SK-N-DZ (cell line): ENCODE measurements at places on chromosomes 16 and 17.

GRCh38 chr17:32741381-32741780, 135.5 kb downstream of the MYO1D start:
- no peak for DNase-seq

DNA sequence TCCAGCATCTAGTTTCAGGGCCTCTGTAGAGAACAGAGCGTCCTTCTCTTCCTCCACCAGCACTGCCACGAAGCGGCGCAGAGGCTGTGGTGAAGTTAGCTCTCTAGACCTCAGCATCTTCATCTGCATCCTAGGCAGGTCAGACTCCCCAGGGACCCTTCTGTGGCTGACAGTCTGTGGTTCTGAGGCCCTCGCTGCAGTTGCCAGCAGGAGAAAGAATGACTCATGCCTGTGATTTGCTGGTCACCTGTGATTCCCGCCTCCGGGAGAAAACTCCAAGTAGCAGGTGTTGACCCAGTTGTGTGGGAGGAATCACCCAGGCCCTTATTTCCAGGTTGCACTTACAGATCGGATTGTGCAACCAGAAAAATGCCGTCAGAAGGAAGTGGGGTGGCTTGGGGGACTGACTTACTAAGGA, 117.3 kb upstream of the CACNG5 start:
- DNase-seq: peak; percentile 64

- DNase-seq: no peak
Observed at GRCh38 chr17:1947743-1948516, 77.2 kb downstream of the RTN4RL1 start.

- DNase-seq: no peak
Observed at GRCh38 chr16:82108774-82109173, 61.2 kb downstream of the MPHOSPH6 start.

DNA sequence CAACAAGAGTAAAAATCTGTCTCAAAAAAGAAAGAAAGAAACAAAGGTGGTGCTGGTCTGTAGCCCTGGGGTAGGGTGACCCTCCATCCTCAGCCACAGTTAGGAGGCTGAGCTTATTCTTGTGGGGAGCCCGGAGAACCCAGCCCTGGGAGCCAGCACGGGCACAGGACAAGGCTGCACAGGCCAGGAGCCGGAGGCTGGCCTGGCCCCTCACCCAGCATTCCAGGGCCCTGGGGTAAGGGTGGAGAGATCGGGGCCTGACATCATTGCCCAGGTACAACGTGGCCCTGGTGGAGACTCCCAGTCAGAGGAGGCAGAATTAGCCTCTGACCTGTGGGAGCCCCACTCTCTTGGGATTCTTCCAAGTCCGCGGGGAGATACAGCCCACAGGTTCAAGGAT, 10.3 kb upstream of the KRT17 start:
- no peak for DNase-seq

DNA sequence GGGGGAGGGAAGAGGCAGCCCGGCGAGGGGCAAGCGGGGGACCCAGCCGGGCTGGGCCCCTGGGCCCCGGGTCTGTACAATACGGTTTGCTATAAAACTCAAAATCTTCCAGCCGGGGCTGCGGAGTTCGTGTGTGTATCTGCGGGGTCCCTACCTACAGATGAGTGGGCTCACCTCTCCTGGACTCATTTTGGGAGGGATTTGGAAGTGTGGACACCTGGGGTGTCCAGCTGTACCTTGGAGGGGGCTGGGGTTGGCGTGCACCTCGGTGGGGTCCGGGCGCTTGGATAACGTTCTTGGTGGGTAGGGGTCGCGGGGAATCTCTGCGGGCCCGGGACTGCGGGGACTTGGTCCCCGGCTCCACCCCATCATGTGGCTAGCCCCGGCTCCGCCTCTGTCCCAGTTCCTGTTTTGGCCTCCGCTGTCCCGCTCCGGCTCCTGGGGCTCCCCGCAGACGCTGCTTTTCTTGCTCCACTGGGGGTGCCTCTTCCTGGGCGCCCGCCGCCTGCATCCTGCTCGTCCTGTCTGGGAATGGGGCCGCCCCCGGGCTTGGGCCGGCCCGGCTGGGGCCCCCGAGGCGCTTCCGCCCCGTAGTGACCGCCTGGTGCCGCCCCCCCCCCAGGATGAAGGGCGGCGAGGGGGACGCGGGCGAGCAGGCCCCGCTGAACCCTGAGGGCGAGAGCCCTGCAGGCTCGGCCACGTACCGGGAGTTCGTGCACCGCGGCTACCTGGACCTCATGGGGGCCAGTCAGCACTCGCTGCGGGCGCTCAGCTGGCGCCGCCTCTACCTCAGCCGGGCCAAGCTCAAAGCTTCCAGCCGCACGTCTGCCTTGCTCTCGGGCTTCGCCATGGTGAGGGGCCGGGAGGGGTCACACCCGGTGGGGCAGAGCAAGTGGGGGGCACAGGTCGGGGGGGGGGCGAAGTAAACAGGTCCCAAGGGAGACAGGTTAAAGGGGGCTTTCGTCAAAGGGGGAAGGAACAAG, at the start of gene ORAI3:
TSS of gene ORAI3 (plus strand) at position 402 of the 983 bp plus-strand sequence. CDS start at position 624, 222 bp downstream.
- DNase-seq: peak; percentile 46

DNA sequence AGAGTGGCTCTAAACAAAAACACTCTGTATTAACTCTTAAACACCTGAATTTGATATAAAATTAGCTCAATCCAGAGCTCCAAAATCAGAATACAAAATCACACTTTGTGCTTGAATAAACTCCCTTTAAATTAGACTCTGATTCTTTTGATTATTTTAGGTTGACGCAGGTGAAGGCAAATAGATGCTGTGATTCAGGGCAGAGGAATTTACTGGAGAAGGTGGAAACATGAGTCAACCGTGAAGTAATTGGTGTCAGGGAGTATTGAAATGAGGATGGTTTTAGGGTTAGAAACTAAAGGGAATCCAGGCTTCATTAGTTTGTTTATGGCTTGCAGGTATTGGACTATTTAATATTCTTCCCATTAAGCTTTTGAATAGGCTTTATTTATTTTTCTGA, 37.1 kb upstream of the TEKT1 start:
- no peak for DNase-seq

DNA sequence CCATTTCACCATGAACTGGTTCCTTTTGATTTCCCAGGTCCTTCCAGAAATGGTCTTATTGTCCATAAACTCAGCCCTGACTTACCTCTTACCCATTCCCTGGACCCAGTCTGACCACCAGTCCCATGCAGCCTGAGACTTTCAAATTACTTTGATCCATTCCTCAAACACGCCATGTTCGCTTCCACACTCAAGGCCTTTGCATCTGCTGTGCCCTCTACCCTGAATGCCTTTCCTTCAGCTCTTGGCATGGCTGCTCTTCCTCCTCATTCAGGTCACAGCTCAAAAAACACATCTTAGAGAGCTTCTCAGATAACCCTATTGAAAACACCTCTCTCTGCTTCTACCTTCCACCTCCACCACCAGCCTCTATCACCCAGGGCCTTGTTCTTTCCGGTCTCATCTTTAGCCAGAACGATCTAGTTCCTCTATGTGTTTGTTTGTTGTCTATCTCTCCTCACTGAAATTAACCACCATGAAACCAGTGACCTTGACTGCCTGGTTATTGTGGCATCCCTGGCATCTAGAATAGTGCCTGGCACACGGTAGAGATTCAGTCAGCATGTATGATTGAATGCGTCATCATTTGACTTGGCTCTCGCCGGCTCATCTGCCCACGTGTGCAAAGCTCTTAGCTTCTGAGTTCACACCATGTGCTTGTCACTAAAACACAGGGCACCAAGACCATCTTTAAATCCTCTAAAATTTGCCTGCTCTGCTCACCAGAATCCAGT, 12.8 kb downstream of the CRYM start:
- no peak for DNase-seq

GRCh38 chr17:27461192-27461859, 5.1 kb downstream of the KSR1 start:
- no peak for DNase-seq

DNA sequence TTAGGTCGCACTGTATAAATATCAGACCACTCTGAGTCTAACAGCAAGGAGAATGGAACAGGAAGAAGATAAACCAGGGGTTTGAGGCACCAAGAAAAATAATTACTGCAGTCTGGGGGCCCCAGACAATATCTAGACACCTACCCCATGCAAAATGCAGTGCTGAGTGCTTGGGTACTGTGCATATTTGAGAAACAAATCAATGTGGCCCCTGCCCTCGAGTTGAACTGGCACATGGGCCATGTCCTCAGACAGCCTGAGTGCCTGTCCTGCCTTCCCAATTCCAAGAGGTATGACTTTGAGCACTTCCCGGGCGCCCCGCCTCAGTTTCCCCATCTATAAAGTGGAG, 6.2 kb upstream of the CIITA start:
- no peak for DNase-seq

DNA sequence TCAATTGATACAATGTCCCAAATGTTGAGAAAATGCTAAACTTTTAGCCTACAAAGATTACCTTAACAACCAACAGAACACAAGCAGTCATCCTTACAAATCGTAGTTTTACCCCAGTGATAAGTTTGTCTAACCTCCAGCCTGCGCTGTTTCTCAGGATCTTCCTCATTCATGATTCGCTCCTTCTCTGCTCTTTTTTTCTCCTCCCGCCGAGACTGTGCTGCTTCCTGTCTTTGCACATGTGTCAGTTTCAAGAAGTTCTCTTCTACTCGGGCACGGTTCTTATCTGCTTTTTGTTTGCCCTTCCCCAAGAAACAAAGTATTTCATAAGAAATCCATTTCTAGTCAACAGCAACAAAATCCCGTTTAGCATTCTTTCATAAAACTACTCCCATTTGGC, 10.2 kb upstream of the STRADA start:
- no peak for DNase-seq

GRCh38 chr17:19369846-19370492, 7.4 kb upstream of the B9D1 start:
- DNase-seq: no peak

- no peak for DNase-seq
Observed at GRCh38 chr16:7378024-7378695, 45.5 kb downstream of the RBFOX1 start.

DNA sequence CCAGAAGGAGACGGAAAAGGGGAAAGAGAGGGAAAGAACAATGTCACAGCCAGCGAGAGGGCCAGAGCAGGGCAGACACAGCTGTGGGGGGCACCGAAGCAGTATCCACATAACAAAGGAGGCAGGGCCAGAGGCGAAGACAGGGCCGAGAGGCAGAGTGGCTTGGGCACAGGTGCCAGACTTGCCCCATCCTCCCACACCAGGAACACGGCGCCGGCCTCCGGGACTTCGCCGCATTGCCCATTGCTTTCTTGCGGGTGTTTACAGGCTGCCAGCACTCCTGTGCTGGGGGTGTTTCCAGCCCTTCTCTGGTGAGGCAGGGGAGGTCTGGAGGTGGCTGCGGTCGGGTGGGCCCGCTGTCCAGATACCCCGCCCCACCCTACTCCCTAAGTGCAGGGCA, 78.0 kb downstream of the ENGASE start:
- DNase-seq: no peak

DNA sequence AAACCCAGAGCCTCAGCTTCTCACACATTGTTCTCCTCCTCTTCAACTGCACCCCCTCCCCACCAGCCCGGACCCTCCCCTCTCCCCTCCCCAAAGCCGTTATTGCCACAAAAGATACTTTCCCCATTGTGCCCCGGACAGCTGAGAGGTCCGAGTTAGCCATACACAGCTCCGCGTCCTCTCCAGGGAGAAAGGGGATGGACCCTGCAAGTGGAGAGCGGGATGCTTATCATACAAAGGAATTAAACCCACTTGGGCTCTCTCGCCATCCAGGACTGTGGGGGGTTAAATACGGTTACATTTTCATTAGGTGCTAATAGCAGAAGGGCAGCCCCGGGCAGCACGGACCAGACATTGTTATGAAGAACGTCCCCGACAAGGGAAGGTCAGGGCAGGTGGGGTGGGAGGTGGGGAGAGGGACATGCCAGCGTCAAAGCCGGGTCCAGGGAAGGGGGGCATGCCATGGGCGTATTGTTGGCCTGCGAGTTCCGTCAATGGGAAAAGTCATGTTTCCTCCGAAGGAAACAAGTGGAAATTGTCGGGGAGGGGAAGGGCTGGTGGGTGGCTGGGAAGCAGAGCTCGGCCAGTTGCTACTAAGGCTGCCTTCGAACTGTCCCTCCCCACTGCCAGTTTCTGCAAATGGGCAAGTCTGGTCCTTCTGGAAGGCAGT, 99.1 kb downstream of the SOX9 start:
- no peak for DNase-seq

- no peak for DNase-seq
Observed at GRCh38 chr16:2771496-2772402, 5.3 kb downstream of the ELOB start.

GRCh38 chr16:27149986-27150385, 53.3 kb upstream of the KDM8 start:
- no peak for DNase-seq

DNA sequence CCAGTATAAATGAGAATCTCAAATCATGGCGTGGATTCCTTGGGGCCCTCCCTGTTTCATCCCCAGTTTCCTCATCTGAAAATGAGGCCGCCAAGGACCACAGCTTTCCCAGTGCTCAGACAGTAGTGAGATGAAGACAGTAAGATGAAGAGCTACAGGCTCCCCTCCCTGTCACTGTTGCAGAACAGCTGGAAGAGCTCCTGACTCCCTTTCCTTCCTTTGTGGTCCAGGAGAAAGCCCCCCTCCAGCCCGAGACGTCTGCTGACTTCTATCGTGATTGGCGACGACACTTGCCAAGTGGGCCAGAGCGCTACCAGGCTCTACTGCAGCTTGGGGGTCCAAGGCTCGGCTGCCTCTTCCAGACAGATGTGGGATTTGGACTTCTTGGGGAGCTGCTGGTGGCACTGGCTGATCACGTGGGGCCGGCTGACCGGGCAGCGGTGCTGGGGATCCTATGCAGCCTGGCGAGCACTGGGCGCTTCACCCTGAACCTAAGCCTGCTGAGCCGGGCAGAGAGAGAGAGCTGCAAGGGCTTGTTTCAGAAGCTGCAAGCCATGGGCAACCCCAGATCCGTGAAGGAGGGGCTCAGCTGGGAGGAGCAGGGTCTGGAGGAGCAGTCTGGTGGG, 3.0 kb upstream of the EFTUD2 start:
- no peak for DNase-seq

- peak; percentile 46 for DNase-seq
Observed at GRCh38 chr16:1108299-1109252, 12.5 kb upstream of the C1QTNF8 start.

DNA sequence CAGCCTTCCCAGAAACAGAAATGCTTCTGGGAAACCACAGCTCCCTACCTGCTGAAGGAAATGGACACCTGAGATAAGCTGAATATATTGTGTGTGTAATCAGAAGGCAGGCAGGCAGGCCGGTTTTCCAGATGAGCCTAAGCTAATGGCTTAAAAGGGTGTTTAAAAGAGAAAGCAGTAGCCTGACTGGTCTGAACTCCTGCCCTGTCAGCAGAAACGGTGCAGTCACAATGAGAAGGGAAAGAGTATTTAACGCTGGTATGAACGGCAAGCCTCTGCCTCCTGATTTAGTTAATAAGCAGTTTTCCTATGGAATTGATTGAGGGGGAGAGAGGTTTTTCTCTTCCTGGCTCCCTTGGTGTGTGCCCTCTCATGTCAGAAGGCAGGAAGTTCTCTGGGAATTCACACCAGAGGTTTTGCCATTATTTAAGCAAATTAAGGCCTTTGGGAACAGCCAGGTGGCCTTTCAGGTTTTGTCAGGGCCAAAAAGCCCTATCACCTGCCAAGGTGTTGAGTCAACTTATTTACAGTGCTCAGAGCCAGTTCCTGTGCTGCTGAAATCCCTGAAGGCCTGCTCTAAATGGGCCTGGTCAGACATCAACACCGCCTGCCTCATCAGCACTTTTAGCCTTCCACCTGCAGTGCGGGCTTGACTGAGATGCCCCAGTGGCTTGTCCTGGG, 41.6 kb downstream of the CDH1 start:
- no peak for DNase-seq

- DNase-seq: no peak
Observed at GRCh38 chr16:24514096-24514495, 25.3 kb upstream of the RBBP6 start.

- no peak for DNase-seq
Observed at GRCh38 chr16:78836802-78837491, 737.5 kb downstream of the WWOX start.

GRCh38 chr17:64413513-64413912, 22.9 kb upstream of the PECAM1 start:
- DNase-seq: no peak
